Stimulated activated CD4-positive, alpha-beta T cell treated with anti-CD3 and anti-CD28 coated beads, Interleukin-1b, Interleukin-23, amount 100 ng/mL, for 1 hour (primary cell): ENCODE measurements at places on chromosomes 4 and X.

- no peak for DNase-seq
Measured at GRCh38 chrX:34891391-34891790, 51.2 kb upstream of the FAM47B start.

- DNase-seq, result no peak
Measured at GRCh38 chrX:109889289-109890006, 113.5 kb upstream of the TMEM164 start.

DNA sequence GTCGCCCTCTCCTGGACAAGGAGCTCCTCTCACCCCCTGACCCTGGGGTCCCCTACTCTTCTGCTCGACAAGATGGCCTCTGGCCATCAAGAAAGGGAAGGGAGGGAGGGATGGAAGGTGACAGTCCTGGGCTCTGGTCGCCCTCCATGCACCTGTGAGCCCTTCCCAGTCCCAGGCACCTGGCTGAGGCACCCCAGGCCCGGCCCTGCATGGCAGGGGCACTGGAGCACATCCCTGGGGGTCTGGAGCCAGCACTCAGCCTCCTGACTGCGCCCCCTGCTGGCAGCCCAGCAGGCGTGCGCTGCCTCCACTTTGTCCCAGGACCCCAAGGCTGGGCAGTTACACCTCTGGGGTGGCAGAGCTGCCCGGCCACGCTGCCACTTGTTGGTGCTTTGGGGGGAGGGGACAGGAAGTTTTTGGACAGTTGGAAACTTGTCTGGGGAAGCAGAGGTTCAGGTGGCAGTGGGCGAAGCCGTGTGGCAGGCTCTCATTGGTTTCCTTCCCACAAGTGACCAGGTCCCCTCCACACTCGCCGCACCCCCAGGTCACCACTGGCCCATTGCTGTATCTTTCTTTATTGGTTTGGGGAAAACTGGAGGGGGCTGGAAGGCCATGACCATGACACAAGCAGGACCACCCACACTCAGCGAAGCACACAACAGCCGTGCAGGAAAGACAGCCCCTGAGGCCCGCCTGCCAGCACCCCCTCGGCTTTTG lies 4.3 kb downstream of the PNCK start:
- DNase-seq, result no peak

DNA sequence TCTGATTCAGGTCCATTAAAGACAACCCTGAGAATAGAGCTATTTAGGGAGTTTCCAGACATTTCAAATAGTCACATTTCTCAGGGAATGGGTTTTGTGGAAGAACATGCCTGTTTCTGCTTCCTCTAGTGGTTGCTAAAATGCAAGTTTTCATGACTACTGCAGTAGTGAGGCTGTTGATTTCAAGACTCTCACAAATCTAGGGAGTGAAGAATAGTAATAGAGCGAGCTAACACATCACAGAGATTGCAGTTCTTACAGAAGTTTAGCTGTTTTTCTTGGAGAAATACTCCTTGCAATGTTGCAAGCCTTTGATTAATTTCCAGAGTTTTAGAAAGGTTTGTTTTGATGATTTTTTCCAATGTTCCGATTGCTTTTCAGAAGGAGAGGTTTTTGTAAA lies 610.2 kb upstream of the HTR2C start:
- DNase-seq, result no peak

DNA sequence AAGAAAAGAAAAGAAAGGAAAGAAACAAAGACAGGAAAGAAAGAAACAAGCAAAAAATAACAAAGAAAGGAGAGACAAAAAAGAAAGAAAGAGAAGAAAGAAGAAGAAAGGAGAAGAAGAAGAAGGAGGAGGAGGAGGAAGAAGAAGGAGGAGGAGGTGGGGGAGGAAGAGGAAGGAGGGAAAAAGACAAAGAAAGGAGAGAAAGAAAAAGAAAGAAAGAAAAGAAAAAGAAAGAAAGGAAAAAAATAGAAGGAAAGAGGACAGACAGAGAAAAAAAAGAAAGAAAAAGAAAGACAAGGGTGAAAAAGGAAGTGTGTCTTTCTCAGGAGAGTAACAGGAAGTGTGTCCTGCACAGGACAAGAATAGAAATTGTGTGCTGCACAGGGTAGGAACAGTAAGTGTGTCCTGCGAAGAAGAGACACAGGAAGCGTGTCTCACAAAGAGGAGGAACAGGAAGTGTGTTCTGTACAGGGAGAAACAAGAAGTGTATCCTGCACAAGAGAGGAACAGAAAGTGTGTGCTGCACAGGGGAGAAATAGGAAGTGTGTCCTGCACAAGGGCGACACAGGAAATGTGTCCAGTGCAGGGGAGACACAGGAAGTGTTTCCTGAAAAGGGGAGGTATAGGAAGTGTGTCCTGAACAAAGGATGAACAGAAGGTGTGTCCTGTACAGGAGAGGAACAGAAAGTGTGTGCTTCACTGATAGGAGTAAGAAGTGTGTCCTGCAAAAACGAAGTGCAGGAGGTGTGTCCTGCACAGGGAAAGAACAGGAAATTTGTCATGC lies 101.2 kb downstream of the ARSF start:
- no peak for DNase-seq

GRCh38 chrX:108199691-108200090 lies 108.1 kb downstream of the ATG4A start:
- no peak for DNase-seq

GRCh38 chr4:181017038-181017437 lies 1226.2 kb upstream of the TENM3 start:
- DNase-seq, result no peak

GRCh38 chr4:109052821-109053220 lies 249.6 kb downstream of the COL25A1 start:
- no peak for DNase-seq

DNA sequence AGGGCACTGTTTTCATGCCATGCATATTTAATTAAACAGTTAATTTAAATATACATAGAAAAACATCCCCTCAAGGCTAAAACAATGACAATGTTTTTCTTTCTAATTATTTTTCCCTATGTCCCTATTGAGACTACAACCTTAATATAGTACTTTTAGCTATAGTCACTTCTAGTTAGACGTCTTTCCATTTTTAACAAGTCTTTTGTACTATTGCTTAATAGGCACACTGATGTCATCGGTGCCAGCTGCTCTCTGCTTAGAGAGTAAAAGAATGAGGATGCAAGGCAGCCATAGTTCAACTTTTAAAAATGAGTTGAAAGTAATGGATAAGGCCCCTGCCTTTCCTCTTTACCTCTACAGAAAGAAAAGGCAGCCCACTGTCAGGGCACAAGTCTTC lies 191.1 kb downstream of the KCTD8 start:
- no peak for DNase-seq

DNA sequence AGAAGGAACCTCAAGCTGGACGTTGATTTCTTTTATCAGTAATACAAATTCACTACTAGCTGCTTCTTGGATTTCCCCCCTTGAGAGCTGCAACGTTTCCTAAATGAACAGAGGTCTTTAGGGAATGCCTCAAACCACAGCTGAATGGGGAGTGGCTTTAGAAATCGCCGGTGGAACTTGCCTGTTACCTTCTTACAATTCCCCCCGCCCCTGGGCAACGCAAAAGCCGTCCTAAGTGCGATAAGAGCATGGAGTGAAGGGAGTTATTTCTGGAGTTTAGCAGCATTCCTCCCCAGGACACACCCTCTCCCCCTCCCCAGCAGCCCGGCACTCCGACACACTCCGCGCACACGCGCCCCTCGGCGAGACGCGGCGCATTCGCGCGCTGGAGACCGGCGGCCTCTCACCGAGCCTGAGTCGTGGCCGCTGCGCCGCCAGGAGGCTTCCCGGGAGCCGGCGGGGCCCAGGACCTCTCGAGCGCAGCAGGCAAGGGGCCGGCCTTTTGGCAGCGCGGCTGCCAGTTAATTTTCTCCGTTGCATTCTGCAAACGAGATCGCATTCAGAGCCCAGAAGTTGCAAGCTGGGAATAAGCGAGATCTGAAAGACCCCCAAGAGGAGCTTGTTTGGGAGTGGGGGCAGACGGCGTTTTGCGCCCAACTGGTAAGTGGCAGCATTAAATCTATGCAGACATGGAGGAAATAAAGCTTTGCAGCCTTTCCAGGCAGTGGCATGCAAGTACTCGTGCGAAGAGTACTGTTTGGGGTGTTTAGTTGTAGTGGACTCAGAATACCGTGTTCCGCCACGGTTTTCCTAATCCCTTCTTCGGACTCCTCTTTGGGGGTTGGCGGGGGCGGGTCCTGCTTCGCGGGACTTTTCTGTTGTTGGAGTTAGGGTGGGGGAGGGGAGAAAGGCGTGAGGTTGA lies 134.7 kb downstream of the PALLD start:
- DNase-seq, result no peak

DNA sequence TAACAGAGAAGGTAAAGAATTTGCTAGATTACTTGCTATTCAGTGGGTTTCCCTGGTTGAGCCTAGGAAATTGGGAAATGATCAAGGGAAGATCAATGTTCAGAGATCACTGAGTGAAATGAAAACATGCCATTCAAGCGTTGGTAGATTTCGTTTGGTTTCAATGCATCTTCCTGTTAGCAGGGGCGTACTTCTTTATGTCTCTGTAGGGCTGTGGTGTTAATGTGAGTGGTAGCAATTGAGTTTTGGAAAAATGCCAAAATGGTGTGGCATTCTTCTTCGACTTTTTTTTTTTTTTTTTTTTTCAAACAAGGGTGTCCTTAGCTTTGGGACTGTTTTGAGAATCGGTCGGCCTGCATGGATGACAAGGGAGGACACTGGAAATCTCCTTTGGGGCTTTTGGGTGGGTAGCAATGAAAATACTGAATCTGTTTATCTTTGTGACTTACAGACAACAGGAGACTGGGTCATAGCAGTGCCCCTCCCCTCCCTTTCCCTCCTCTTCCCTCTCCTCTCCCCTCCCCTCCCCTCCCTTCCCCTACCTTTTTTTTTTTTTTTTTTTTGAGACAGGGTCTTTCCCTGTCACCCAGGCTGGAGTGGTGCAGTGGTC lies 50.4 kb downstream of the SPRY1 start:
- no peak for DNase-seq
